NCI-H345 (cell line): ENCODE measurements at places on chromosomes 5 and 9.

GRCh38 chr5:176353533-176353932, 8.0 kb downstream of the KIAA1191 start:
- DNase-seq = no peak

GRCh38 chr9:120946259-120946658, 19.7 kb upstream of the TRAF1 start:
- no peak for DNase-seq

- DNase-seq = no peak
Observed at GRCh38 chr5:35094948-35095347, 47.2 kb upstream of the AGXT2 start.

- no peak for DNase-seq
Observed at GRCh38 chr5:93280518-93280917, 300.5 kb downstream of the NR2F1-AS1 start.
